ENCODE measurements at places on chromosomes 13 and 19. TPM values are rescaled to one million over a fixed set of nuclear protein-coding genes. Genes with fewer than 3 reads are reported as not detected.

The MKNK2 gene
- total RNA-seq: 17.9 TPM

- peak; percentile 89 for DNase-seq
These were observed 34.6 kb upstream of the SLC46A3 start for GRCh38 chr13:28753208-28753892.

DNA sequence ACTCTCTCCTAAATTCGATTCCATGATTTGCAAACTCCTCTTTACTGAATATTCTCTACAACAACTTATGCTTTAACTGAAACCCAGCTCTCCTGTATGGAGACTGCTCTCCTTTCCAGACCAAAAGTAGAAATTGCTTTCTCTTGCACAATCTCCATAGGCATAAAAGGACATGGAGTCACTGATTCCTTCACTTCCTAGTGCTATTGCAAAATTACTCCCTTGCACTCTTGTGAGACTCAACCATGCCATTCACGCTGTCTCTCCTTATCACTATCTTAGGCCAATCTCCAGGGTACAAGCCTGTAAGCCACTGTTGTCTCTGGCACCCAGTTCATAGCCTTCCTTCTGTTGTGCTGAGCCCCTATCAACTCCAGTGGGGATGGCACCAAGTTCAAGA, 30.6 kb downstream of the SERPINE3 start:
- no peak for DNase-seq

GRCh38 chr19:45693106-45693788, 781 bp downstream of the QPCTL start:
- peak; percentile 79 for DNase-seq

The PRSS57 gene
- total RNA-seq: not detected

- peak; percentile 58 for DNase-seq
These were observed 5.4 kb upstream of the ICAM3 start for GRCh38 chr19:10344780-10345179.

The ACER1 gene
- not detected for total RNA-seq

GRCh38 chr13:21557995-21558394, 46.0 kb downstream of the MICU2 start:
- no peak for DNase-seq

DNA sequence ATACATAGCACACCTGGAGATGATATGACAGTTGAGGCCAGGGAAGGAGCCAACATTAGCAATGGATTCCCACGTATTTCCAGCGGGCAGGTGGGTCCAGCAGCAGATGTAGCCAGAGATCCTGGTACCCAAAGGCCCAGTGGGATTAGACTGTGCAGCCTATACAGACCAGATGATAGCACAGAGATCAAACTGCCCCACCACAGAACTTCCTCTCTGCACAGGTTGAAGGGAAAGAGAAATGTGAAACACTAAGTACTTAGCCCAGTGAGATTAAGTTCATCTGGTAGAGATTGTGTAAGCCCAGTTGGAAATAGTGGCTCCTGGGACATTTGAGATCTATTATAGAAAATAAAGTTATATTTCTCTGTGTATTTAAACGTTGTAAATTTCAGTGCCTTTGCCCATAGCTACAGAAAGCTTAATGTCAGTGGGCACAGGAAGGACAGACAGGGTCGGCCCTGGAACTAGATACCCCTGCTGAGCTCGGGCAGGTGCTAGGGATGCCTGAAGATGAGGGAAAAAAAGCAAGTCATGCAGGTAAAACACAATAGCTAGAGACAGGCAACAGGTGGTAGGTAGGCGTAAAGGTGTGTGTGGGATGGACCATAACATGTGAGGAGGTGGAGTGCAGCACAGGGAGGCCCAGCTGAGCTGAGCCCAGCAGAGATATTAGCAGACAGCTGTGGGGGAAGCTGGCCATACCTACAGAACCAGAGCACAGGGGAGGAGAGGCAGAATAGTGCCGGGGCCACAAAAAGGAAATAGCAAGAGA, 27.3 kb upstream of the SPATA13 start:
- no peak for DNase-seq

- DNase-seq: peak; percentile 79
These were observed 1.2 kb upstream of the KLF16 start for GRCh38 chr19:1864480-1865171.

DNA sequence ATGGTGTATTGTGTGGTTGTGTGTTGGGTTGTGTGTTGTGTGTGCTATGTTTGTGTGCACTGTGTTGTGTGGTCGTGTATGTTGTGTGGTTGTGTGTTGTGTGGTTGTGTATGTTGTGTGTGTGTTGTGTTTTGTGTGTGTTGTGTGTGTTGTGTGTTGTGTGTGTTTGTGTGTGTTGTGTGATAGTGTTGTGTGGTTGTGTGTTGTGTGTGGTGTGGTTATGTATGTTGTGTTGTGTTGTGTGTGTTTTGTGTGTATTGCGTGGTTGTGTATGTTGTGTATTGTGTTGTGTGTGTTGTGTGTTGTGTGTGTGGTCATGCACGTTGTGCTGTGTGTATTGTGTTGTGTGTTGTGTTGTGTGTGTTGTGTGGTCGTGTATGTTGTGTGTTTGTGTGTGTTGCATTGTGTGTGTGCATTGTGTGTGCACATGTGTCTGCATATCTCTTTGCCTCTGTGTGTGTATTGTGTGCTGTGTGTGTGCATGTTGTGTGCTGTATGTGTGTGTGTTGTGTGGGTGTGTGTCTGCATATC, 2.9 kb downstream of the C3 start:
- no peak for DNase-seq

DNA sequence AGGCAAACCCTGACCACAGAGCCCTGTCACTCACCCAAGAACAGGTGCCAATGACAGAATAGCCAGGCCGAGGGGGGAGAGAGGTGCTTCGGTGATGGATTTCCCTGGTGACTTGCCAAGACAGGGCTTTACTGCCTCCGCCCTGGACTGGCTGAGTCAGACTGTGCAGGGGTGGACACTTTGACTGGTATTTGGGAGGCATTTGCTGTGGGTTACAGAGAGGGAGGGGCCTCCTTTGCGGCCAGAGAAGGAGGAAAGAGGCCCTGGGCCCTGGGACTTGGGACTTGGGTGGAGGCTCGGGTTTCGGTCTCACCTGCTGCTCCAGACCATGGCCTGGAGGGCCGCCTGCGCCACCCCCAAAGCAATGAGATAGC, 4.6 kb upstream of the EPS8L1 start:
- peak; percentile 88 for DNase-seq

DNA sequence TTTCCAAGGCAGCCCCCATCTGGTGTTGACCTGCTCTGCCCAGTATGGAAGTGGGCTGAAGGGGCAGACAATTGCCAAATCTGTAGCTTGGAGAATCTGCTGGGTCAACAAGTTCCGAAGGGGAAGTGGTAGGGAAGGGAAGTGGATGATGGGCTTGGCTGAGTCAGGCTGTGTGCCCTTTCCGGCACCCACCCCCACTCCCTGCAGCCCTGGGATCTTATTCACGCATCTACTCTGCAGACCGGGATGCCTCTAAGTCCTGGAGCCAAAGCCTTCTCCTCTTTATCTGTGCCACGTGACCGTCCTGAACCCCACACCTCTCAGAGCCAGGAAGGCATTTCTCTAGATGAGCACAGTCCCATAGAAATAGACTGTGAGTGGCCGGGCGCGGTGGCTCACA, 7.5 kb upstream of the C5AR2 start:
- no peak for DNase-seq

DNA sequence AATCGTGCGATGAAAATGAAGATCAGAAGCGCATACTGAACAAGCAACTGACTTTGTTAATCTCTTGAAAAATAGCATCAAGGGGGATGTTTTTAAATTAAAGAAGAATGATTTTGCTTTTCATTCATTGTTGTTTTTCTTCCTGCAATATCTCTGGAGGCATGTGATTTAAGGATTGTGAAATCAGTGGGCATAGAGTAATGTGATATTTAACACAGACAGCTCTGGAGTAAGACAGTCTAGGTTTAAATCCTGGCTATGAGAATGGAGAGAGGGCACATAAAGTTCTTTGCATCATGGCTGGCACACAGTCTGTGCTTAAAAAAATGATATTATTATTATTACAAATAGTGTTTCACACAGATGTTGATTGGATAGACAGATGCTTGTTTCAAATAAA, 243.1 kb upstream of the NBEA start:
- DNase-seq: no peak

DNA sequence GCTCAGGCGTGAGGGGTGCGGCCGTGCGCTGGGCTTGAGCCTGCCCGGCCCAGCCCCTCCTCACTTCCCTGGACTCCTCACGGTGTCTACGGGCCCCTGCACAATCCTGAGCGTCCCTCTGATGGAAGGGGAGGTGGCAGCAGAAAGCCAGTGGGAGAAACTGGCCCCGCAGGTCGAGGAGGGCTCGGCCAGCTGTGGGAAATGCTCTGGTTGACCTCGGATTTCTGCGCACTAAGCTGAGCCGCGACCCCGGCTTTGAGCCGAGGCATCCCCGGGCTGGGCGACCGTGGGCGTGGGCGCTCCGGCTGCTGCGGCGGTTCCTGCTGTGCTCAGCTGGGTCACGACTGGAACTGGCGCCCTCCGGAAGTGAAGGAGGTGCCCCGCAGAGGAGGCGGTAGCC, 70.1 kb downstream of the ZNF208 start:
- no peak for DNase-seq

GRCh38 chr19:19151418-19151817, 13.1 kb upstream of the TMEM161A start:
- no peak for DNase-seq

The SRRM5 gene
- total RNA-seq: not detected

The ZDHHC20 gene
- total RNA-seq: 146 TPM

DNA sequence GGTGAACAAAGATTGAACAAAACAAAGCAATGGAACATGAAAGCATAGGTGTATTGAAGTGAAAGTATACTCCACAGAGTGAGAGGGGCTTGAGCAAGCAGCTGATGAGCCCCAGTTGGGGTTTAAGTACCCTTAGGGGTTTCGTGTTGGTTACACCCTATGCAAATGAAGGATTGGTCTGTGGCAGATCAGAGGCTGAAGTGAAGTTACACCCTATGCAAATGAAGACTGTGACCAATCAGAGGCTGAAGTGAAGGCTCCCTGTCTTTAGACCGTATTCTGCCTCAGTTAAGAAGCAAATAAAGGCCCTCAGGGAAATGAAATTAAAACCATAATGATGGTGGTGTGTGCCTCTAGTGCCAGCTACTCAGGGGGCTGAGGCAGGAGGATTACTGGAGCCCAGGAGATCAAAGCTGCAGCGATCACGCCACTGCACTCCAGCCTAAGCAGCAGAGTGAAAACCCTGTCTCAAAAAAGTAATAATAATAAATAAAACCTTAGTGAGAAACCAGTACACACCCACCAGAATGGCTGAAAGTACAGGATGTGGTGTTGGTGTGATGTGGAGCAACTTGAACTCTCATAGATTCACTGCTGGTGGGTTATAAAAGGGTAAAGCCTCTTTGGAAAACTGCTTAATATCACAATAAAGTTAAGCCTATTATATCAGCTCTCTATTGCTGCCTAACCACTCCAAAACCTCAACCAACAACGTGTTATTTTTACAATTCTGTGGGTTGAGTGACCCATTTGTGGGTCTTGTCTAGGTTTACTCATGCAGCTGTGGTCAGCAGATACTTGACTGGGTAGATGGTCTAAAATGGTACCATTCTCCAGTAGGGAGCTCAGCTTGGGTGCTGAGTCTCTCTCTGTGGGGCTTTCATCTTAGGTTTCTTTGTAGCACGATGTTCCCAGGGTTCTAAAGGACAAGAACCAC, 12.8 kb upstream of the UPF3A start:
- DNase-seq: no peak

The NEK3 gene
- total RNA-seq: 6.7 TPM

The DNAJC15 gene
- 36.8 TPM for total RNA-seq

DNA sequence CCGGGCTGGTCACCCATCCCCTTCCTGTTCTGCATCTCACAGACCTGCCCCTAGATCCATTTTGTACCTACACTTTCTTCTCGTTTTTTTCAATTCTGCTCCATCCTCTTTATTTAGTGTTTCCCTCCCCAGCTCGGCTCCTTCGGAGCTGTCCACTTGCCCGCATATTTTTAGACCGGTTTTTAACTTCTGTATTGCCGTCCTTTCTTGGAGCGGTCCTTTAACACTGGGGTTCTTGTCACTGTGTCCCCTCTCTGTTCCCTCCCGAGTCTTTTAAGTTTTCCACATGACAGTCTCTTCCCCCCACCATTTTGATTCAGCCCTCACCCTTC, 1.7 kb downstream of the ARHGAP35 start:
- no peak for DNase-seq

DNA sequence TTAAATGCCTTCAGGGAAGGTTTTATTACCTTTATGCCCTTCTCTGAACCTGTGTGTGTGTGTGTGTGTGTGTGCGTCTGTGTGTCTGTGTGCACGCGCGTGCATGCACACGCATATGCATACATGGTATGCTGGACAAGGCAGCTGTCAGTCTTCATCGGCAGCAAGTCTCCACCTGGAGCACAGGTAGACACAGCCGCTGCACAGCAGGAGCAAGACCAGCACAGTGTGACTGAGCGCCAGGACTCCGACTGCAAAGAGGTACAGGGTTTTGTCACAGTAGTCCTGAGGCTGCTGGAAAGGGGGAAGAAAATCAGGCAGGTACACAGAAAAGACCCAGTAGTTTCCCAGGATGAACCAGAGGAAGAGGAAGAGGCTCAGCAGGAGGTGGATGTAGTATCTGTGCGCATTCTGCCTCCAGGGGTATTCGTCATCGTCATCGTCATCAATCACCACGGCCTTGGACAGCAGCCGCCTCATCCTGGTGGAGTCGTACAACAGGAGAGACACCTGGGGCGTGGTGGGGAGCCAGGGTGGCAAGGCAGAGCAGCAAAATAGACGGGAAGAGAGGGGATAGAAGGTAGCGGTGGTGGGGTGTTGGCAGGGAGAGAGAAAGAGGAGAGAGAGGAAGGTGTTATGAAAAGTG, 12.8 kb upstream of the DHRS12 start:
- no peak for DNase-seq

DNA sequence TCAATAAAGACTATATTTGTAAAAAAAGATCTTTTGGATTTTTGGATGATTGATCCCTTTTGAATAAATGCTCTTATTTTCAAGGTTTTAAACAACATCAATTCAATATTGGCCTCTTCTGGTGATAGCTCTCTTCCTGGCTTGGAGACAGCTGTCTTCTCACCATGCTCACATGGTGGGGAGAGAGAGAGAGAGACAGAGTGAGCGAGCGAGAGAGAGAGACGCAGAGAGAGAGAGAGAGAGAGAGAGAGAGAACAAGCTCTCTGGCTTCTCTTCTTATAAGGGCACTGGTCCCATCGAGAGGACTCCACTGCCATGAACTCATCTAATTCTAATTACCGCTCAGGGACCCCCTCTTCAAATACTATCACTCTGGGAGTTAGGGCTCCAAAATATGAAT, 32.1 kb upstream of the FARP1 start:
- no peak for DNase-seq

GRCh38 chr13:91493442-91493841, 95.0 kb downstream of the GPC5 start:
- DNase-seq: no peak

DNA sequence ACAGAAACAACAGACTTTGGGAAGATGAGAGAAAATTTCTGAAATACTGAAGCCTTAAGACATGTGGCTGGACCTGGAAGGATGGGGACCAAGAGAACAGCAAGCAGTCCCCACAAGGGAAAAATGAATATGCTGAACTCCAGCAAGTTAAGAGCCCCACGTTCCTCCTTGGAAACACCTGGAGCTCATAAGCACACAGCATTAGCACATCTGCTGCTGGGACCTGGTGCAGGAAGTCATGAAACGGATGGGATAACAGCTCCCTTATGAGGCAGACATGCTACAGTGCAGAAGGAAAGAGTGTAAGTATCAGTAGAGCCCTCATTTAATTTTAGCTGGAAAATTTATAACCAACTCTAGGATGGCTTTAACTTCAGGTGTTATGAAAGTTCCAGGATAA, 67.3 kb downstream of the SLC15A1 start:
- no peak for DNase-seq

The ABCA7 gene
- 0.26 TPM for total RNA-seq

The ANKLE1 gene
- 0.46 TPM for total RNA-seq

- DNase-seq: peak; percentile 19
These were observed at the start of gene ONECUT3 for GRCh38 chr19:1752757-1753728. Gene ONECUT3 (plus strand): TSS chr19:1753506. CDS start chr19:1753663, 157 bp downstream.

Measured in MG63 (cell line).